ENCODE measurements at places on chromosomes 3 and 15.

DNA sequence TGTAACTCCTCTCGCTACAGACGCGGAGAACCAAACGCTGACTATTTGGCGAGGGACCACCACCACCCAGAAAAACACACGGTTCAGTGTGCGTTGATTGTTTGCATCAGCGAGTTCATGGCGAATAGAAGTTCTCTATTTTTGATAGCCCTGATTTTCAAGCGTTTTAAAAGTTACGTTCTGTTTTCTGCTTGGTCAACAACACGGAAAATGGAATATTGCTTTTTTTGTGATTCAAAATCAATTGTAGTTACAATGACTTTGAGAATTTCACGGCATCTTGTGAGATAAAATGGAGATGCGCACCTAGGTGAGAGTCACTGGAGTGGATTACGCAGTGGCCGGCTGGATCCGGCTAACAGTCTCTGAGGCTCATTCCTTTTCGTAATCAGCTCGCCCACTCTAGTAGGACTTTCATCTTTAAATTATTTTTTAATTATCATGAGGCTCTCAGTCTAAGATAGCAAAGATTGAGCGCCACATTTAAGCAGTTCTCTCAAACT, 54.8 kb downstream of the CCDC54 start:
- DNase-seq, result peak; percentile 51

DNA sequence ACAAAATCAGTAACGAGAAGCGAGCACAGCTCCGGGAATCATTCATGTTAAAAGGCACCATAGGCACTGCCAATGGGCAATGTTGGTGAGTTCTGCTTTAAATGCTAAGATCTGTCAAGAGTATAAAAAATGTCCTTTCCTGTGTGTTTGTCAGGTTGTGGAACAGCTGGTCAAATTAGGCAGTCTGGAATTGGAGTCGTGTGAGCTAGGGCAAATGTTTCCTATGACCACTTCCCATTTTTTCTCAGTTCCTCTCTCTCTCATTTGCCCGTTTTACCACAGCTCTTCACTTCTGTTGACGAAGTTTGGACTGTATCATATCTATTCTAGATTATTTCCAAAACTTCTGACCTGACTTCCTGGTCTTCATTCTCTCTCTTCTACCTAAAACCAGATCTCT, 60.8 kb upstream of the GOLIM4 start:
- no peak for DNase-seq

- no peak for DNase-seq
Measured at GRCh38 chr3:132645058-132645457, 14.6 kb downstream of the ACAD11 start.

DNA sequence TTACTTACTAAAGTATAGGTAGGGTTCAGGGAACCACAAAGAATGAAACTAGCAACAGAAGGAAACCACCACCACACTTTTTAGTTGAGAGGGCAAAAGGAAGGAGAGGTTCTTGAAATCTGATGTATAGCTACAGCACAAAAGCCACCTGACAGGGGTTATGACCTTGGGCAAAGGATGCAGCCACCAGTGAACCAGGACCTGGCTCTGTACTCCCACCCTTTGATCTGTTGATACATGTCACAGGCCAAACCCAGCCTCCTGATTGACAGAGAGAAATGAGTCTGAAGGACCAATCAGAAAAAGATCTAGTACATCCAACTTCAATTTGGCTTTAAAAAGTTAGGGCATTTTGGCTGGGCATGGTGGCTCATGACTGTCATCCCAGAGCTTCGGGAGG, 20.0 kb upstream of the BLM start:
- DNase-seq, result no peak

- DNase-seq, result no peak
Measured at GRCh38 chr3:127678611-127679533, 6.1 kb downstream of the ABTB1 start.

- DNase-seq, result no peak
Measured at GRCh38 chr3:152505926-152506325, 237.2 kb downstream of the MBNL1 start.

DNA sequence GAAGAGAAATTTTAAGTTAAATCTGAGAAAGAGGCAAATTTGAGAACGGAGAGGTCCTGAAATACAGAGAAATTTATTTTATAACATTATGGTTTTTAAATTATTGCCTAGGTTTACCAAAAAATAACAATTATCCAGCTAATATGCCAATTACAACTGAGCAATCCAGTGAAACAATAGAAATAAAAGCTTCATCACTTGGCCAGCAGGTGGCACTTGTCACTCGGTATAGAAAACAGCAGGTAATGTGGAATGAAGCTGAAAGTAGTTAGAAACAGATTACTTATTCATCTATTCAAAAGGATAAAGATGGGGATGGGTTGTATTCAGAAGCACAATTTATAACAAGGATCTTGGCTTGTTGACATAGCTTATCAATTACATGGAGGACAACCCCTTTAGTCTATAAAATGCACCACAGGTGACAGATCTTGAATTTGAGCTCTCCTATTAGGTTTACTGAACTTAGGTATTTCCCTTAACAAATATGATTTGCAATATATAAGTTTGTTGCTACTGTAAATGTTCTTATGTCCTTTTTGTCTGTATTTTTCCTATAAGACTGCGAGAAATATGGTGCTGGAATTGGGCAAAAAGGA, 70.1 kb upstream of the GUCA1C start:
- peak; percentile 75 for DNase-seq
